ENCODE measurements at places on chromosomes 6 and 20.
A peak's percentile ranks its signal among the peaks of the same experiment; 100 is the strongest.

DNA sequence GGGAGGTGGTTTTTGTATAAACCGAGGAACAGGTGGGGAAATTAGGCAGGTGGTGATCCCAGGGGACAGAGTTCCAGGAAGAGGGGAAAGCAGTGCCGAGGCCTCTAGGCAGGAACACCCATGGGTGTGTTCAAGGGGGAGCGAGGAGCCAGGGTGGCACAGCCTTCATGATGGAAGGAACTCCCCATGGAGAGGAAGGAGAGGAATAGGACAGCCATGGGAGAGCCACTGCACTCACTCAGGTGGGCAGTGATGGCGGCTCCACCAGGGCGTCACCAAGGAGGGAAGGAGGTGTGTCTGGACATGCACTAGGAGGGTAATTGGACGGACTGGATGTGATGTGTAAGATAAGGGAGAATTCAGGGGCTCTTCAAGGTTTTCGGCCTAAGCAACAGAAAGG lies 98.2 kb downstream of the THBS2 start:
- no peak for DNase-seq

DNA sequence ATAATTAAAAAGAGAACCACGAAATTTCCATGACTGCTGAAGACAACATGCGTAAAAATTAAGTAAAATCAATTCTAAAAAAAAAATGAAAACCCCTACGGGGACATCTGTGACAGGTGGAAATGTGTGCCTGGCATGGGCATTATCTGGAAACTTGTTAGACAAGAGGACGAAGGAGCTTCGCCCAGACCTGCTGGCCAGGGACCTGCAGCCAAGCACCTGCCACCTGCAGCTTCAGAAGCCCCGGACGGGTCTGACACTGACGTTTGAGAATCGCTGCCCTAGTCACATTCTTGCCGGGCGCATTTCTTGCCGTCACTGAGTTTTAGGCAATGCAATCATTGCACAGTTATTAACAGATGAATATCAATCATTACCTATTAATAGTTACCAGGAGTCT lies 140.3 kb downstream of the SMOC2 start:
- no peak for DNase-seq

- peak; percentile 29 for DNase-seq
Measured at GRCh38 chr6:3325210-3325609, 66.5 kb downstream of the PSMG4 start.

- no peak for DNase-seq
Measured at GRCh38 chr20:54474866-54475265, 527 bp upstream of the DOK5 start.

DNA sequence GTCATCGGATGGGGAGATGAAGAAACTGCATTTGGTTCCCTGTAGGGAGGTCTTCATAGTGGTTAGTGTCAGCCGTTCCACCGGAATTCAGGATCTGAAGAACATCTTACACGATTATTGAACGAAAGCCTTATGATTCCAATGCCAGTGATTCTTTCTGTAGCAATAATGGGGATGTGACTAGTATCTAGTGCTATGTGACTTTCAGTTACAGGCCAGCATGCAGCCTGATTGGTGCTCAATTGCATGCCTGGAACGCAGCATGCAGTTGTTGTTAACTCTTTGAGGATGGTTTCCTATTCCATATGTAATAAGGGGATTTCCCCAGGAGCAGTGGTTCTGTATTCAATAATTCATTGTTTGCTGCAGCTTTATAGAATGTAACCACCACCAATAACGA lies 71.6 kb upstream of the SLC22A1 start:
- no peak for DNase-seq

DNA sequence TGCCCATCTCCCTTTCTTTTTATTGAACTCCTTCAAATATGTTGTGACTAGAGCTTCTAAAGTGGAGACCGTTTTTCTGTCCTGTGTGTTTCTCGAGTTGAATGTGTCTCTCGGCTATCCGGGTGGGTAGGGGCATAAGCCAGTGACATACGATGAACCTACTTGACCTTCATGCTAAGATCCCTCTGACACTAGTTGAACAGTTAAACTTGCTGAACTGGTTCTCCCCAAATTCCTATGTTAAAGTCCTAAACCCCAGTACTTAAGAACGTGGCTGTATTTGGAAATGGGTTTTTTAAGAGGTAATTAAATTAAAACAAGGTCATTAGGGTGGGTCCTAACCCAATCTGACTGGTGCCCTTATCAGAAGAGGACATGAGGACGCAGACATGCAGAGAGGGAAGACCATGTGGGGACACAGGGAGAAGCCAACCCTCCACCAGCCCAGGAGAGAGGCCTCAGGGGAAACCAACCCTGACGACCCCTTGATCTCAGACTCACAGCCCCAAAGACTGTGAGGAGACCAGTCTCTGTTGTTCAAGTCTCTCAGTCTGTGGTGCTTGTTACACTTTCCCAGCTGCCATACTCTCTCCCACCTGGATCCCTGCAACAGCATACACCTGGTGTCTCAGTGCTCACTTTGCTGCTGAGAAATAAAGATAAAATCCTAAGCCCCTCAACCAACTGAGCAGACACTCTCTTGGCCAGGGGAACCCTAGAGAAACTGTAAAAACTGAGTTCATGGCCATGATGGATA lies 208.4 kb downstream of the MYLK4 start:
- DNase-seq: no peak

All from RCC 7860 (cell line).